Umbilical cord (tissue), 2 donors: ENCODE measurements at places on chromosomes 4 and X.

- no peak for DNase-seq
These were observed 24.3 kb downstream of the SEL1L3 start for GRCh38 chr4:25838526-25838925.

- DNase-seq = no peak
These were observed 559.0 kb upstream of the AMOT start for GRCh38 chrX:113399506-113400192.

DNA sequence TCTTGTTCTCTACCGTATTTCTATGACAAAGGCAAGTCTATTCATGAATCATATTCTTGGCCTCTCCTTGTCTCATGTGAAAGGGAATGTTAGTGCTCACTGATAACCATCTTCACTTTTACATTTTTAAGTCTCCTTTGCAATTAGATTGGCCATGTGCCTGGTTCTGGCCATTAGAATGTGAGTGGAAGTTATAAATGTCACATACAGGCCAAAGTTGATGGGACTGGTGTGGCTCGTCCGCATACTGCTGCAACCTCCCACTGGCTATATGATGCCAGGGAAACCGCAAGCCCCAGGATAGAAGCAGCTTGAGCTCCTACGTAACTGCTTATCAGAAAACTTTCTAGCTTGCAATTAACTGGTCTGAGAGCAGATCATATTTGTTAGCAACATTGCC is 86.1 kb downstream of the MAGEC1 start:
- DNase-seq = peak; percentile 2

GRCh38 chrX:37686369-37686995 is 891 bp downstream of the XK start:
- DNase-seq = no peak

DNA sequence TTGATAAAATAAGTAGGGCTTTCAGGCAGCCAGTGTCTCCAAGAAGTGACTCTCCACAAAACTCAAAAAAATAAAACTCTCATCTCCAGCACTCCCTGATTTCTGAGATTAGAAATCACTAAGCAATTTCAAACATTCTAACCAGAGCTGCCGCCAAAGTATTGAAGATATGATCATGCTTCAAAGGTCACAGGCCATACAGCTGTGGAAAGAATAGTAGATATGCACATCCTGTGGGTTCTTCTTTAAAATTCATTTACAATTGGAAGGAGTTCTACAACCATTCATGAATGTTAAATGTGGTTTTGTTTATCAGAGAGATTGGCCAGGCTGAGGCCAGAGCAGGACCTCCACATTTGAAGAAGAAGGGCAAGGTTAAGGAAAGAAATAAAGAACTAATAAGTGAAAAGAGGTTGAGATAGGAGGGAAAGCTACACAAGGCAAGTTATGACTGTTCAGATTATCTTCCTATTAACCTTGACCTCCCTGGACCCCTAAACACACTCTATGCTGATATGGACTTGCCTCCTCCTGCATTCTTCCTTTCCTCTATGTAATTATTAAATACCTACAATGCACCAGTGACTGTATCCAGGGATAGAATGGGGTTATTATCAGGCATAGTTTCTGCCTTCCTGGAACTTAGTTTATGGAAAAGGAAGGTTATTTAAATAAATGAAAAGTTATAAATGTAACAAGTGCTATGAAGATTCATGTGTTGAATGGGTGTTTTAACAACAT is 56.4 kb downstream of the USP38 start:
- DNase-seq = no peak

- DNase-seq = no peak
These were observed 18.7 kb downstream of the MGST2 start for GRCh38 chr4:139684351-139684750.

DNA sequence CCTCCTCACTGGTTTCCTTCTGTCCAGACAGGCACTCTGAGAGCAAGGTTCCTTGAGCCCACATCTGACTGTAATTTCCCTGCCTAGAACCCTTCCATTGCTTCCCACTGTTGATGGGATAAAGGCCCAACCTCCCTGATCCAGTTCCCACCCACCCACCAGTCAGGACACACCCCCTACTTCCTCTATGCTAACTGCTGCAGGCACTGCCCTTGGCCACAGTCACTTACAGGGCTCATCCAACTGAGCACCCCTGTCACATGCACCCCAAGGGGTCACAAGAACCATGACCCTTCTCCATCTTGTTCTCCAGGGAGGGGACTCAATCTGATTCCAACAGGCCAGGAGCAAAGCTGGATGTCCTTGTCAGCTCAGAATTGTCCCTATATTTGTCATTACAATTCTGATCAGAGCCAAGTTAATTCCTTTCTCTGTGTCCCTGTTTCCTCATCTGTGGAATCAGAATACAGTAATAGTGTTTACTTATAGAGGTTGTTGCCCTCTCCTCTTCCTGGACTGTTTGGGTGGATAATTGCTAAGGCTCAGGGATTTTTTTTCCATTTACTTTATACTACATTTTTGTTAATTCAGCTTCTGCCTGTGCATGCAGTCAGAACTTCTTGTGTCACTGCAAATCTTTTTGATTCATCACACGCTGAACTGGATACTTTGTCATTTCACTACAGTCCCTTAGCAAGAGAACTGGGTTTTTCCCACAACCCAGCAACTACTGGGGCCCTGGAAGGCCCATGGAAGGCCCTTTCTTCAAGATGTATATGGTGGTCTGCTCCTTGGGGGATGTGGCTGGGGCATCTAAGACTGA is 105.6 kb upstream of the MAMLD1 start:
- no peak for DNase-seq

- DNase-seq = no peak
These were observed 118.2 kb downstream of the PJA1 start for GRCh38 chrX:69046996-69047490.

DNA sequence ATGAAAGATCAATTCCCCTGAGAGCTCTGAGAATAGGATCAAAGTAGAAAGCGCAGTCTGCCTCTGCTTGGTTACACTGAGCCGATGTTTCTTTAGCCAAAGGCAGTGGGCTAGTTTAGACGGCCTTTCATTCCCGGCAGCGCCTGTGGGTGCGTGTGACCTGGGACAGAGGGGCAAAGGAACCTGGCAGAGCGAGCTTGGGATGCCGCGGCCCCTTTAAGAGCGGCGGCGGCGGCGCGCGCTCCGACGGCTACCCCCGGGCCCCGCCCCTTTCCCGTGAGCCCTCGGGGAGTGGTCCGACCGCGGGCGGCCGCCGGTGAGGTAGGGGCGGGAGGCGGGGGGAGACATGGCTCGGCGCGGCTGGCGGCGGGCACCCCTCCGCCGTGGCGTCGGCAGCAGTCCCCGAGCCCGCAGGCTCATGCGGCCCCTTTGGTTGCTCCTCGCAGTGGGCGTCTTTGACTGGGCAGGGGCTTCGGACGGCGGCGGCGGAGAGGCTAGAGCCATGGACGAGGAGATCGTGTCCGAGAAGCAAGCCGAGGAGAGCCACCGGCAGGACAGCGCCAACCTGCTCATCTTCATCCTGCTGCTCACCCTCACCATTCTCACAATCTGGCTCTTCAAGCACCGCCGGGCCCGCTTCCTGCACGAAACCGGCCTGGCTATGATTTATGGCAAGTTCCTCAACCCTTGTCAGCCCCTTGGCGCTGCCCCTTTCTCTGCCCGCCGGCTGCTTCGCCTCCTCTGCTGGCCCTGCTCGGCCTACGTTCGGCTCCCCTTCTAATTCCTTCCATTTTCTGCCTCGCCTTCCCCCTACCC is at the start of gene SLC9A6:
TSS of gene SLC9A6 (plus strand) at position 279 of the 816 bp plus-strand sequence. CDS start at position 503, 224 bp downstream.
- peak; percentile 74 for DNase-seq

DNA sequence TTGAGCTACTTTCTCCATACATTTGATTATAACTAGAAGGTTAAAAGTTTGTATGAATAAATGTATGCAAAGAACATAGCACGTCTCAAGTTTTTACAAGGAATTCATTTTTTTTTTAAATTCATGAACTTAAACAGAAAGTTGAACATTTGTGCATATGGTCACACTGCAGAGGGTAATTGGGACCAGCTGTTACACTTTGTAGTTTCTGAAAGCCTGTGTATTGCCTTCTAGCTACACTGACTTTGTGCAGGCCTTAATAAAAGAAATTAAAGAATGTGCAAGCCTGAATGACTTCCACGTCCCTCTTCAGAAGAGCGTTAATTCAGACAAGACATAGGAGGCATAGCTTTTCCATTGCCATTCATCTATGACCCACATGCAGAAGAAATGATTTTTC is 153.1 kb upstream of the PCDH18 start:
- peak; percentile 56 for DNase-seq

DNA sequence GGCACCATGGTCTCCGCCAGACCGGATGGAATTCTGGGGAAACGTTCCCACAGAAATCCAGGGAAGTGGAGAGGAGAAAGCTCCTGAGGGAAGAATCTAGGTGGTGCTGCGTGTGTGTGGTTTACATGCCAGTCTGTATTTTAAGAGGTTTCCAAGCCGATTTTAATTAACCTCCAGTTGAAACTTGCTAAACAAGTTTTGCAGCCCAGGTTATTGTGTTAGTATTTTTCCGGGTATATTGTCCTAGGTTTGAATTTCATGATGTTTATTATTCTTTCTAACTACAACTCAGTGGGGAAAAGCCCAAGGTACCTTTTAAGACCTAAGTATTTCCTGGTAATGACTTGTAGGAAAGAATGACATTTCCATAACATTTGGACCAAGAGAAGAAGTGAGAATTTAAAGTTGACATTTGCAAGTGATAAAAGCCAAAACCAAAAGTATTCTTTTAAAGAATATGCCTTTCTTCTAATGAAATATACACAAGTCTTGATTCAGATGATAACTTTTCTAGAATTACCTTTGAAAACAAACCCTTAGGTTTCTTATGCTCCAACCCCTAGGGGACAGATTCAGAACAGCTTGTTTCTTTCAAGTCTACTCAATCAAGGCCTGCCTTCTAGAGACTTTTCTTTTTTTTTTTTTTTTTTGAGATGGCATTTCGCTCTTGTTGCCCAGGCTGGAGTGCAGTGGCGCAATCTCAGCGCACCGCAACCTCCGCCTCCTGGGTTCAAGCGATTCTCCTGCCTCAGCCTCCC is 14.6 kb downstream of the SAT1 start:
- no peak for DNase-seq

- no peak for DNase-seq
These were observed 6.3 kb downstream of the CPE start for GRCh38 chr4:165385126-165385525.

DNA sequence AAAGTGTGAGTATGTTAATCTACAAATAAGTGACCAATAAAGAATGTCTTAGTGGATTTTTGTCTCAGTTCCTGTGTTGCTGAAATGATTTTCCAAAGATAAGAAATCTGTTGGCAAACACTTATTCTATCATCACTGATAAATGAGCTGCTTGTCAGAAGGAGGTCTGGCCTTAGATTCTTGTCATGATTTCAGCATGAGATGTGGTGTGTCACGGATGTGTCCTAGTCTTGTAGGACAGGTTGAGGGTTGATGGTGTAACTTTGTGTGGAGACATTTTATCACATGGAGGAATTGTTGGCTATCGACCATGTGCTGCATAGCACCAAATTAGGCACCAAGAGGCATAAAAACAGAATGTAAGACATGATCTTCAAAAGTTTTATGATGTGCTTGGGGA is 31.8 kb upstream of the LIMCH1 start:
- peak; percentile 30 for DNase-seq

DNA sequence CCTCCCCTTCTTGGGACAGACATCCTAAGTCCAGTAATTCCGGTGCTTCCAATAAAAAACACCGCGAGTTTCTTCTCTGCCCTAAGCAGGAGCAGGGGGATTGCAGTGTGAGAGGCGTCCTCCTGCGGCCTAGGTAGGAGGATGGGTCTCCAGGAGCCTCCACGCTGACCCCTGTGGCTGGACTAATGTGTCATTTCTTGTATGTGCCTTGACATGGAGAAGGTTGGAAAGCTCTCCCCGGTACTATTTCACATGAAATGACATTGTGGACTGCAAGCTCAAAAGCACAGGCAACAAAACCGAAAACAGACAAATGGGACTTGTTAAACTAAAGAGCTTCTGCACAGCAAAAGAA is 66.6 kb upstream of the ENPP6 start:
- no peak for DNase-seq

DNA sequence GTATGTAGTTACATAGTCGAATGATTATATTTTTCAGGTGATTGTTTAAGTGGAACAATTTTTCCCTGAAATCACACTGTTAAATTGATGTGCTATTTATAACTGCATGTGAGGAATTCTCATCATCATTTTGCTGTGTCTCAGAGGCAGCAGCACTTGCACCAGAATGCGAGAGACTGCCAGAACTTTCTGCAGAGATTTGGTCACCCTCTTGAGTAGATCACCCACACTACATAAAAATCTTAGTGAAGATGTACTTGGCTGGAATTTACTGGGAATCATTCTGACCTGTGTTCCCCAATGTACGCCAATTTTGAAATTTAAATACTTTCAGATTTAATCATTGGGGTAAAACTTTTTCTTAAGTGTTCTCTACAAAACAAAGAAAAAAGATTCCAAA is 5.4 kb downstream of the UGT2B4 start:
- DNase-seq = peak; percentile 35

DNA sequence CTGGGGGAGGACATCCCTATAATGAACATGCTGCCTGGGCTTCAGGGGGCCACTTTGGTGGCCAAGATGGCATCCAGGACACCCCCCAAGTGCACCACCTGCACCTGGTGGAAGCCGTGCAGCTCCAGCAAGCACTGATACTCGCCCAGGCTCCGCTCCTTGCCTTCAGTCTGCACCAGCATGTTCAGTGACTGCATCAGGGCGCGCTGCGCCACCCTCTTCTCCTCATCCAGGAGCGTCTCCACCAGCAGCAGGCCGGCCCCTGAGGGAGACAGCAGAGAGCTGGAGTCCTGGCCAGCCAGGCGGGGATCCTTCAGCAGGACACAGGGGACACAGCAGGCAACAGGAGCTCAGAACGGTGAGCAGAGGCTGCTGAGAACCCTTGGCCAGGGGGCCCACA is 11.3 kb upstream of the SLC25A6 start:
- no peak for DNase-seq

- no peak for DNase-seq
These were observed 7.8 kb upstream of the WDR1 start for GRCh38 chr4:10124167-10124930.

- DNase-seq = no peak
These were observed 15.3 kb downstream of the LARP7 start for GRCh38 chr4:112652216-112652615.

GRCh38 chr4:6641971-6642320 is 1.5 kb downstream of the MRFAP1 start:
- no peak for DNase-seq

- DNase-seq = peak; percentile 57
These were observed 16.1 kb downstream of the RNF4 start for GRCh38 chr4:2484993-2485392.

DNA sequence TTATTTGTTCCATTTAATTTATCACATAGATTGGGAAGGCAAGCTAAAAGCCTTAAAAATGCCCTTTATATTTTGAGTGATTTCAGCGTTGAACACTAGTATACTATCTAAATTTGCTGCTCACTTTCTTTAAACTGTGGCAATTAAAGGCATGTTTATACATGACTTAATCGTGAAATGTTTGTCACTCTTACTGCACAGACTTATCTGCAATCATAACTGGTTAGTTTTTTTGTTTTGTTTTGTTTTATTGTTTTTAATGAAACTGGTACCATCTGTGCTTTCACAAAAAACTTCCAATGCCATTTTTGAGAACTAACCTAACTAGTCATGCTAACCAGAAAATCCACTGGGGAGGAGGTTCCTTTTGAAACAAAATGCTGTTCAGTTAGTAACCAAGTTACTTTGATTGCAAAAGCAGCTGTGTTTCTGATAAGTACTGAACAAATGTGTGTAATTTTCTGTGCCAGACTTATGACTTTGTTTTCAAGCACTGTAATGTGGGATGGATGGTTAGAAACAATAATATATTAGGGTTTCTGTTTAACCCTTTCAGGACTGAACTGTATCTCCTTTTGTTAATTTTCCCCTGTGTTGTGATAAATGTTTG is 56.1 kb downstream of the CCKAR start:
- DNase-seq = no peak

GRCh38 chr4:188383180-188383579 is 243.9 kb downstream of the TRIML1 start:
- DNase-seq = no peak
